LoVo (cell line): ENCODE measurements at places on chromosomes 13 and 19.

DNA sequence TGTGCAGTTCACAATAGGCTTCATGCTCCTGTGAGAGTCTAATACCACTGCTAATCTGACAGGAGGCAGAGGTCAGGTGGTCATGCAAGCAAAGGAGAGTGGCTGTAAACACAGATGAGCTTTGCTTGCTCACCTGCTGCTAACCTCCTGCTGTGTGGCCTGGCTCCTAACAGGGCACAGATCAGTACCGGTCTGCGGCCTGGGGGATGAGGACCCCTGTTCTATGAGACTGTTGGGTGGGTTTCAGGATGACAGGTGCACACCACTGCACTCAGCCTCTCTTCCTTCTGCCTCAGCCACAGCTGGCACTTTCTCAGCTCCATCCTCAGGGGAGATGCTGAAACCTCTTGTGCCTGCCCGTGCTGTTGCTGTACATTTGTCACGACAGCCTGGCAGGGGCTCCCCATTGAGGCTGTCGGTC is 9.7 kb downstream of the CLEC4G start:
- DNase-seq: no peak

DNA sequence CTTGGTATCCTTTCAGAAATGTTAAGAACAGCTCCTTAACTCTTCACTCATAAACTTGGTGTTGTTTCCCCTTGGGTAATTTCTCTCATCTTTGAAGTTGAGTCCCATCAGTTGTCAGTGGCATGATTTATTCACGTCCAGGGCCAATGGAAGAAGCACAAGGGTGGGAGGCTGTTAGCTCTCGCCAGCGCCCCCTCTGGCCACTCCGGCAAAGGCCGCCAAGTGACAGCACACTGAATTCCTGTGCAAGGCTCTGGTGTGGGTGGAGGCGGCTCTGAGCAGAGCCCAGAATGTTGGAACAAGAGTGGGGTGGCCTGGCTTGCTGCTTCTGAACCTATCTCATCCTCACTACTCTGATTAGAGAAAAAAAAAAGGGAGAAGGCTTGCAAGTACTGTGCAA is 13.1 kb upstream of the MEDAG start:
- DNase-seq: no peak

DNA sequence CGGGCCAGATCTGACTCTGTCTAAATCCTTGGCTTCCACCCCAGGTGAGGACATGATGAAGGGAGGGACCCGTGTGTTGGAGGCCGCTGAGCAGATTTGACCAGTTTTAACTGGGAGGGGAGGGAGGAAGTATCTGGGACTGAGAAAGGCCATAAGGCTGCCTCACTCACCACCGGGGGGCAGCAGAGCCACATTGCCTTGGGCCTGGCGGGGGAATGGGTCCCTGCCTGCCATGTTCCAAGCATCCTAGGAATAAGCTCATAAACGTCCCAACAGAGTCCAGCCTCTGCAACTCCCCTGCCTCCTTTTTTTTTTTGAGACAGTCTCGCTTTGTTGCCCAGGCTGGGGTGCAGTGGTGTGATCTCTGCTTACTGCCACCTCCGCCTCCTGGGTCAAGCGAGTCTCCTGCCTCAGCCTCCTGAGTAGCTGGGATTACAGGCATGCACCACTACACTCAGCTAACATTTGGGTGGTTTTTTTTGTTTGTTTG is 15.5 kb downstream of the MAST3 start:
- peak; percentile 62 for DNase-seq

- no peak for DNase-seq
Measured at GRCh38 chr13:109999659-110000533, 213.5 kb upstream of the IRS2 start.

GRCh38 chr19:6753178-6754031 is 13.8 kb downstream of the SH2D3A start:
- peak; percentile 80 for DNase-seq

- DNase-seq: no peak
Measured at GRCh38 chr13:59861676-59862075, 302.1 kb downstream of the DIAPH3 start.

GRCh38 chr13:94112227-94112626 is 367.3 kb downstream of the DCT start:
- DNase-seq: no peak

- DNase-seq: peak; percentile 95
Measured at GRCh38 chr19:35247526-35248309, 1.1 kb upstream of the LSR start.

DNA sequence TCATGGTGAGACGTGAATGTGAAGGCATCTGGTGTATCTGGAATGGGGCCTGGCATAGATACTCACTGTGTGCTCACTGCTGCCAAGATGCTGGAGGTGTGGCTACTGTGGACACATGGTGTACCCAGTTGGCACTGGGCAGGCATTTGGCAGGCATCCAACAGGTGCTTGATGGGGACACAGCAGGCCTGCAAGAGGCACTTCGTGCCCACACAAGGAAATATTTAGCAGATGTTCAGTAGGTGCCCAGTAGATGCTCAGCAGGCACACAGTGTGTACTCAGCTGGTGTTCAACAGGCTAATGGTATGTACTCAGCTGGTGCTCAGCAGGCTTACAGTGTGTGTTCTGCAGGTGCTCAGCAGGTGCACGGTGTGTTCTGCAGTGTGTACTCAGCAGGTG is 14.2 kb downstream of the CRTC1 start:
- DNase-seq: no peak

GRCh38 chr13:51494156-51494555 is 41.3 kb upstream of the INTS6 start:
- DNase-seq: no peak

- DNase-seq: no peak
Measured at GRCh38 chr13:40175639-40176038, 490.8 kb downstream of the FOXO1 start.

GRCh38 chr13:28528388-28528787 is 33.5 kb upstream of the FLT1 start:
- DNase-seq: no peak

DNA sequence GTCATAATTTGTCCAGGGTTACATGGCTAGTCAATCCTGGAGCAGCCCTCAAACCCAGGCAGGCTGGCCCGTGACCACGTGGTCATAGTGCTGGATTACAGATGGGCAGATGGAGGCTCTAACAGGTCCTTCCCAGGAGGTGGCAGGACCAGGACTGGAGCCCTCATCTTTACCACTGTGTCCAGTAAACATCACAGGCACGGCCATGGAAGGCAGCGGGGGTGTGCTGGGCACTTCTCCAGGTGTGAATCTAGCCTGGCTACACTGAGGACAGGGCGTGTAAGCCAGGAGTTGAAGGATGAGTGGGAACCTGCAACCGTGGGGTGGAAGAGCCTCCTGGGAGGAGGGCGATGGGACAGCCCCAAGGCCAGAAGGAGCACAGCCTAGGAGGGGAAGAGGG is 6.1 kb downstream of the CIC start:
- DNase-seq: no peak

DNA sequence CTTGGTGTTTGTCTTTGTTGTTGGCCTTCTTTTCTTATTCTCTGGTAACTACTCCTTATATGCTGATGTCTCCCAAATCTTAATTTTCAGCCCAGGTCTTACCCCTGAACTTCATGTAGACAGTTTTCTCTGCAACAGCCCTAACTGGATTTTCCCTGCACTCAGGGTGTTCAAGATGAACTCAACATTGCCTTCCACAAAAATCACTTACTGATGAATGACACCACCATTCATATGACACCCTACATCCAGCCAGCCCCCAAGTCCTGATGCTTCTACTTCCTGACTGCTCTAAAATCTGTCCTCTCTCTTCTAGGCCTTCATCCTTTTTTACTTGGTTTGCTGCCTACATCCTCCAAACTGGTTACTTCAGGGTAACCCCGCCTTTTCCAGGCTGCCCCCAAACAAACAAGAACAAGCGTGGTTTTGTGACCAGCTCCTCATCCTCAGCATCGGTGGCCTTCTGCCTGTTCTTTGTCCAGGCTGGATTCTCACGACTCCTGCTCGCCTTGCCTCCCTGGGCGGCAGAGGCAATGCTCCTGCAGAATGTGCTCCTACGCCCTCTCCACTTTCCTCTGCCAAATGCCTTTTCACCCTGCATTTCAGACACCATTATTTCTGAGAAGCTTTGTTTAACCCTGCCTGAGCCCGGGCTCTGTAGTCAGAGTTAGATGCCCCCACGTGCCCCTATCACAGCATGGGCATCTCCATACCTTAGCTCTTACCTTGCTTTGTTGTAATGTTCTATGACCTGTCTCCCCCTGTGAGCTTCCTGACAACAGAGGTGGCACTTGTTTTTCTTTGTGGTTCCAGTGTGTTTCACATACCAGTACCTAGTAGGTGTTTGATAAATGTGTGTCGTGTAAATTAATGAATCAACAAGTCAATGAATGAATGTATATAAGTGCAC is 61.8 kb downstream of the WDFY2 start:
- no peak for DNase-seq

DNA sequence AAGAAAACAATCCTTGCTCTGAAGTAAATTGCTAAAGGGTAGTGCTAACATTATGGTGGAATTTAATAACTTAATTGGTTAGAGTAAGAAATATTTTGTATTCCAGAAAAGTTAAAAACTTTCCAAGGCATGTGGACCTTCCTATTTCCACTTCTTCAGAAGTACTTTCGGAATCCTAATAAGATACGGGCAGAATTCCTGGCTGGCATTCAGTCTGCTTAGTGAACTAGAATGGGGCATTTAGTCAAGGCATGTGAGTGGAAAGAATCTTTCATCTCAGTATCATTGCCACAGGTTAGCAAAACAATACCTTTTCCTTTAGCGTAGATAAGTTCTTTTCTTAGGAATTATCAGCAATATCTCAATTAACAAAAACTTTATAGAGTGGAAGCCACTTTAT is 85.1 kb downstream of the TNFRSF19 start:
- no peak for DNase-seq

- no peak for DNase-seq
Measured at GRCh38 chr19:6705931-6706632, 14.4 kb downstream of the C3 start.

DNA sequence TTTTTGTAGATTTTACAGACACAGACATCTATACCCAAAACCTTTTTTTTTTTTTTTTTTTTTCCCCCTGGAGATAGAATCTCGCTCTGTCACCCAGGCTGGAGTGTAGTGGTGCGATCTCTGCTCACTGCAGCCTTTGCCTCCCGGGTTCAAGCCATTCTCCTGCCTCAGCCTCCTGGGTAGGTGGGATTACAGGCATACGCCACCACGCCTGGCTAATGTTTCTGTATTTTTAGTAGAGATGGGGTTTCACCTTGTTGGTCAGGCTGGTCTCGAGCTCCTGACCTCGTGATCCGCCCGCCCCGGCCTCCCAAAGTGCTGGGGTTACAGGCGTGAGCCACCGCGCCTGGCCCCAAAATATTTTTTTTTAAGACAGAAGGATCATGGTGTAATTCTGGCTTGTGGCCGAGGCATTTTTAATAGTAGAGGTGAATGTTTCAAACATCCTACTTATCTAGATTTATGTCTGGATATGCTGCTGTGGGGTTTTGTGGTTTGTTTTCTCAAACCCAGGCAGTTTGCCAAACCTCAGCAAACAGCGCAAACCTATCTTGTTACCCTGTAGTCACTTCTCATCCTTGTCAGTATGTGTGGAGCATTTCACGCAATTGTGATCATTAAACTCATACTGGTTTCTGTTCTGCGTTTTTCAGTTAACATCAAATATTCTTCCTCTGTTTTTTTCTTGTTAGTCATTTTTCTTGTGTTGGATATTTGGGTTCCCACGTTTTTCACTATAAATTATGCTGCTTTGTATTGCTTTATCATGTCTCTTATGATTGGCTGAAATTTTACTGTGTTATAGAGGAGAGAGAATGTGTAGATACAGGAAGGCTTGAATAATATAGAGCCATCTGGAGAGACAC is 36.2 kb upstream of the GARRE1 start:
- DNase-seq: peak; percentile 73

DNA sequence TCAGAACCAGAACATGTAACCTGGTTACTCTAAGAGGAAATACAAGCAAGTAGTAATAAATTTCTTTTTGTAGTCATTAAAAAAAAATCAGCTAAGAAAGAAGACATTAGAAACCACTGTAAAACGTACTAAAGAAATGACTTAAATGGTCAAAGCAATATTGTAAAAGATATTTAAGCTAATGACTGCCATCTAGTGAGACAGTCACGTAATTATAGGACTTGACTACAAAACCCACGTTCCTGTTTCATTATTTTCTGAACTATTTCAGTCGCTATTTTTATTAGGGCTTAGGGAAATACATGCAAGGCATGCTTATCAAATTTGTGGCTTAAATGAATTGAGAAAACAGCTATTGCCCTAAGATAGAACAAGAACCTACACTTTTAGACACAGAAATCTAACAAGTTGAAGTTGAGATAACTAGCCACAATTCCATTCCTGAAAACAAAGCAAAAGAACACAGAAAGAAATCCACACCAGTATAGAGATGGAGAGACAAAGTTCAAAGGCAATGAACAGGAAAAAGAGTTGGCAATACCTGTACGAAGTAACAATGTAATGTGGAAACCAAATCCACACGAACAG is 17.9 kb downstream of the ALG5 start:
- peak; percentile 15 for DNase-seq

GRCh38 chr19:12974301-12975220 is 5.2 kb downstream of the DAND5 start:
- no peak for DNase-seq

DNA sequence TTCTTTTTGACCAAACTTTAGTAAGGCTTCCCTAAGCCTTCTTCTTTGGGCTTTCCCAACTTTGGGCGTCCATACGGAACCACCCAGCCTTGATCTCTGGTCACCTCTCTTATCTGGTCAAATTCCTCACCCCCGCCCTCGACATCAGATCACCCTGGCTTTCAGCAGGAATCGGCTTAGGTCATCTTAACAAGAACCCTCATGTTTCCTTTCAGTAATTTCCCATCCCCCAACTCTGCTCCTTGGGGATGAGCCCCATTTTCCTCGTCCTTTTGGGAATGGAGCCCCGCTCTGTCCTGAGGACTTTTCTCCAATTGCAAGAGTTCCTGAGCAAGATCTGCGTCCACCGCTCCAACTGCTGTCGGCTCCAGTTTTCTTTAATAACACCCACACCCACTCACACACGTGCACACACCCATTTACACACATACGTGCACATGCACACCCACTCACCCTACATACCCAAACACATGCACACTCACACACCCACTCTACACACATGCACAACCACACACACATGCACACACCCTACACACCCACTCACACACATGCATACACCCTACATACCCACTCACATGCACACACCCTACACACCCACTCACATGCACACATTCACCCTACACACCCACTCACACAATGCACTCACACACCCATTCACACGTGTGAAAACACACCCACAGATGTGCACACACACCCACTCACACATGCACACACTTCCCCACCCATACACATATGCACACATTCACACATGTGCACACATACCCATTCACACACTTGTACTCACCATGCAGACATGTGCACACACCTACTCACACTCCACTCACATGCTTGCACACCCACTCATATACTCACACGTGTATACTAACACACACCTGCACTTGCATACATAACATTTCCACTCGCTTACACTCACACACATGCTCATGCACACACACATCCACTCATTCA is 87.0 kb upstream of the TM9SF2 start:
- no peak for DNase-seq

GRCh38 chr19:47350630-47351029 is 1.5 kb downstream of the DHX34 start:
- DNase-seq: no peak
